Activated CD4-positive, alpha-beta T cell treated with anti-CD3 and anti-CD28 coated beads, Interleukin-2, amount 10 ng/mL, durations not matched to agents 7 days and 5 days (primary cell): ENCODE measurements at places on chromosomes 12 and 14. TPM values are rescaled to one million over a fixed set of nuclear protein-coding genes. Genes with fewer than 3 reads are reported as not detected.

Gene PTHLH
- total RNA-seq: not detected

Gene CMTM5
- total RNA-seq: not detected

Gene APOF
- not detected for total RNA-seq

GRCh38 chr12:130470969-130471368, 133.3 kb downstream of the PIWIL1 start:
- DNase-seq: no peak

GRCh38 chr14:31084385-31084784, 58.2 kb upstream of the STRN3 start:
- DNase-seq: no peak

DNA sequence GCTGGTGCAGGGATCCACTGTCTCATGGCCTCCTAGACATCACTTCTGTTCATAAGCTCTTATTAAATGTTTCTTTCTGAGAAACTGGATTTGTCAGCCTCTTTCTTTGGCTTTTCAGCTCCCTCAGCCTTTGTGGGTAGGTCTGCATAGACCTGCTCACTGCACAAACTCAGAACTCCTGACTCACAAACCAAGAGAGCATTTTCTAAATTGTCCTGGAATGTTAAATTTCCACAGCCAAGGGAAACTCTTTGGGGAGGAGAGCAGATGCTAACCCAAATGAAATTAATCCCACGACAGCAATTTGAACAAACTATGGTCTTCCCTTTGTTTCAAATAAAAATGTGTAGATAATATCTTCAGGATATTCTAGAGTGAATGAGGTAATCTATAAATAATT, 19.5 kb upstream of the CERS5 start:
- no peak for DNase-seq

DNA sequence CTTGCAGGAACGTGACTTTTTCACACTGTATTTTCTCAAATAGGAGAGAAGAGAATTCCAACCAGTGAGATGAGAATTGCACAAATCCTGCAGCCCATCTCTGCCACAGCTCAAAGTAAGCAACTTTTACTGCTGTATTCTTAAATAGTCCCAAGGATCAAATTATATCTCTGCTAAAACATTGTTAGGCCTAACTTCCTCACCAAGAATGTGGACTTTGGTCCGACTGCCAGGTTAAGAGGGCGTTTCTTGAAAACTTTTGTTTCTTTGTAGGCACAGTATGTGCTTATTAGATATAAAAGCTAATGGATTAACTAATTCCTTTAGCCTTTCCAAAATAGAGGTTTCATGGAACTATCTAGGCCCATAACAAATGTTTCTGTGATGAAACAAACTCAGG, 61.4 kb upstream of the IFNG-AS1 start:
- no peak for DNase-seq
